ENCODE measurements at places on chromosomes 2 and 18.

DNA sequence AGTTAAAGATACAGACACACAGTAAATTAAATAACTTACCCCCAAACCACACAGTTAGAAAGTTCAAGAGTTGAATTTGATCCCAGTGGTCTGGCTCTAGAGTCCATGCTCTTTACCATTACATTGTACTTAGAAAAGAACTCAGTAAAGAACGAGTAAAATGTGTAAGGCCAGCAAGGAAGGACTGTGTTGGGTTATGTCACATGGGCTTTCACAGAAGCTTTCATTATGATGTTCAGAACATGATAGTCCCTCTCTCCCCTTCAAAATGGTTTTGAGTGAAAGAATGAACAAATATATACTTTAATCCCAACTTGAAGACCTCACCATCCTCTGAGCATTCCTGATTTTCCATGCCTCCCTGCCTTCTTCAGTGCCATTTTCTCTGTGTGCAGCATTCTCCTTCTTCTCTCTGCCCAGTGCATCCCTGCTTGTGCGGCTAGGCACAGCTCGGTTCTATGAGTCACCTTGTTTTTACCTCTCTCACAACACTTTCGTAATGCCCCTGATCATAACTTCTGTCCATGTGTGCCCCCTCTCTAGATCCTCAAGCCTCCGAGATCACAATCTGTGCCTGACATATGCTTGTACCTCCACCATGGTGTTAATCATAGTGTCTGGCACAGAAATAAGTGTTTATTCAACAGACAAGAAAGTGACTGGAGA is 22.0 kb downstream of the RASGRP3 start:
- no peak for DNase-seq

DNA sequence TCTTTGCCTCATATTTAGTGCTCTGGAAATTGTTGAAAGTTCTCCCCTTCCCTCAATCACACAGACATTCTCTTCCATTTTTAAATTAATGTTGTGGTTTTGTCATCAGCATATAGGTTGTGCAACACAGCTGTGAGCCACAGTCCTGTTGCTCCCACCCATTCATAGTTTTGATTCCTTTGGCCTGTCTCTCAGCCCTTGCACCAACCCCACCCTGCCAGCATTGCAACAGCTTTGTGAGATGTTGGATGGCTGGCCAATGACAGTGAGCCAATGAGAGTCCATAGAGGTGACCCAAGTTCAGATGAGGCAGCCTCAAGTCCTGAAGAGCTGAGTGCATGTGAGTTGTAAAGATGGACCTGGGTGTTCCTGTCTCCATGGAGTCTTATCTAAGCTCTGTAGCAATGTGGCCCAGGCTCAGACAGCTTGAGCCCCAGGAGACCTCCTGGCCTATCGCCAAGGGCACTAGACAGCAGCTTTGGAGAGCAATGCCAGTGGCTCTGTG is 775.5 kb downstream of the RNF144A start:
- no peak for DNase-seq

GRCh38 chr2:32860385-32860784 is 86.4 kb upstream of the LTBP1 start:
- no peak for DNase-seq

DNA sequence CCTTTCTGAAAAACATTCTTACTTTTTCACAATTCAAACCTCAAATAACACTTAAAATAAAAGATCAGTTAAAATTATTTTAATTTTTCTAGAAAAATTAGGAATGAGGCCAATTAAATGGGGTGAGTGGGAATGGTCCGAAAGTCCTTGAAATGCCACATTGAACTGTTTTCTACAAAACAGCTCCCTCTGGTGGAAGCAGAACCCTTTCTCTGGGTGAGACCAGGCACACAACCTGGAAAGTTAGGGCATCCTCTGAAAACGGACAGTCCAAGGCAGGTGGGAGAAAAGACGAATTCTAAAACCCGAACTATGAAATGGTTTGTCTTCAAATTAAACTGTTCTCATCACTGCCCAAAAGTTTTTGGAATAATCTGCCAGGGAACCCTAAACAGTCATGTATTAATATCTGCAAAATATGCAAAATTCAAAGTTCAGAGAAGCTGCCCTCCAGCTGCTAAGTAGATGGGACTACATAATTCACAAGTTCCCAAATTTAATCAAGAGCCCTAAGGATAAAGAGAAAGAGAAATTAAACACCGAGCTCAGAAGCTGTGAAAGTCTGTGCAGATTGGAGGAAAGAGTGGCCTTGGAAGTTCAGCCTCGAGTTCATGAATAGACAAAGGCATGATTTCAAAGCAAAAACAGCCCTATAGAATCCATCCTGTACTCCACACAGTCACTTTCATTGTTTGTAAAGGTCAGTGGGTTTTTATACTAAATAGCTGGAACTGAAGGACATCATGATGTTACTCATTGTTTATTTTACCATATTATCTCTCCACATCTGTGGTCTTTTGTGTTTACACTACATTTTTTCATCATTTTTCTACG is 108.3 kb downstream of the PIEZO2 start:
- peak; percentile 35 for DNase-seq

- DNase-seq, result no peak
Observed at GRCh38 chr2:98037666-98038336, 42.1 kb upstream of the TMEM131 start.

DNA sequence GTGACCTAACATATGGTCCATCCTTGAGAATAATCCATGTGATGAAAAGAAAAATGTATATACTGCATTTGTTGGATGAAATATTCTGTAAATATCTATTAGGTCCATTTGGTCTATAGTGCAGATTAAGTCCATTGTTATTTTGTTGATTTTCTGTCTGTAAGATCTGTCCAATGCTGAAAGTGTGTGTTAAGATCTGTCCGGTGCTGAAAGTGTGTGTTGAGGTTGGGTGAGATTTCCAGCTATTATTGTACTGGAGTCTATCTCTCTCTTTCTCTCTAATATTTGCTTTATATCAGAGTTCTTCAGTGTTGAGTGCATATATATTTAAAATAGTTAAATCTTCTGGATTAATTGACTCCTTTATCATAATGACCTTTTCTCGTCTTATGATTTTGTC is 828.8 kb upstream of the CRIM1 start:
- DNase-seq, result no peak

- DNase-seq, result no peak
Observed at GRCh38 chr2:180516232-180516631, 464.2 kb upstream of the UBE2E3 start.

DNA sequence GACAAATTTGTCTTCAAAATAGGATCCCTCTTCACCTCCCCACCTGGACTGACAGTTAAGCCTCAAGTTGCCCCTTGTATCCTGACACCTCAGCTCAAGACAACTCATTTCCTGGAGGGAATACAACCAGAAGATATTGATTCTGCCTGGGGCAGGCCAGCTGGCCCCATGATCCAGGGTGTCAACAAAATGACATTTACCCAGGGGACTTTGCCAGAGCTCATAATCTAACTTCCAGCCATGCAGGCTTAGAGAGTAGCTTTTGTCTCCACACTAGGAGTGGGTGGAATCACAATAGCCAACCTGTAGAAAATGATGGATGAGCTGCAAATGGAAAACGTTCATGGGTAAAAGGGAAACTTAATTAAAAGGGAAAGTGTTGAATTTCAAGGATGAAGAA is 220.1 kb upstream of the DPP10 start:
- DNase-seq, result no peak

Measured in HCEC 1CT (cell line).